Stimulated activated effector memory CD8-positive, alpha-beta T cell treated with anti-CD3 and anti-CD28 coated beads, Interleukin-12 subunit alpha, Interleukin-12 subunit beta, amount 100 ng/mL, for 72 hours (primary cell): ENCODE measurements at places on chromosomes 7 and 10.

DNA sequence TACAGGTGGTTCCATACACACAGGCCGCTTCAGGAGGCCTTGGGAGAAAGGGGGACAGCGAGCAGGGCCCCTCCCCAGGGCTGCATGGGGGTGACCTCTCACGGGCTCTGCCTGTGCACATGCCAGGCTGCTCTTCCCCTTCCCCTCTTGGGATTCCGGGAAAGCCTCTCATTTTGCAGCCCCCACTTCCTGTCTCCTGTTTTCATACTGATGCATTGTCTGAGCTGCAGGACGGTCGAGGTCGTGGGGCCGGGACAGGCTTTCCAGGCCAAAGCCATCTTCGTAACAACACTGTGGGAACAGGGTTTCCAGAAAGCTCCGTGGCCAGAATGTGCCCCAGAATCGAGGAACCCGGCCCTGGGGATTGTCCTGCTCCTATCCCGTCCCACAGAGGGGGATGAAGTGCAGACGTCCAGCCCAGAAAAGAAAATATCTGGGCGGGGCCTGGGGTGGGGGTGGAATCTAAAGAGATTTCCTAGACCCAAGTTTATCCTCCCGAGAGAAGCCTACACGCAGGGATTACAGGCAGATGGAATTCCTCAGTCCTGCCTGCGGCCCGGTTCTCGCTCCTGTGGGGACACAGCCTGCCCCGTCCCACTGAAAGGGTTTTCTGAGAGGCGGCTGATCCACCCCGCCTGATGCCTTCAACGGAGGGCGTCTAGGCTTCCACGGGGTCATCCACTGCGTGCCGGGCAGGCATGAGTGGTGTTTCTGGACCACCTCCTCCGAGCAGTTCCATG is 29.5 kb upstream of the DNAAF5 start:
- DNase-seq = no peak

DNA sequence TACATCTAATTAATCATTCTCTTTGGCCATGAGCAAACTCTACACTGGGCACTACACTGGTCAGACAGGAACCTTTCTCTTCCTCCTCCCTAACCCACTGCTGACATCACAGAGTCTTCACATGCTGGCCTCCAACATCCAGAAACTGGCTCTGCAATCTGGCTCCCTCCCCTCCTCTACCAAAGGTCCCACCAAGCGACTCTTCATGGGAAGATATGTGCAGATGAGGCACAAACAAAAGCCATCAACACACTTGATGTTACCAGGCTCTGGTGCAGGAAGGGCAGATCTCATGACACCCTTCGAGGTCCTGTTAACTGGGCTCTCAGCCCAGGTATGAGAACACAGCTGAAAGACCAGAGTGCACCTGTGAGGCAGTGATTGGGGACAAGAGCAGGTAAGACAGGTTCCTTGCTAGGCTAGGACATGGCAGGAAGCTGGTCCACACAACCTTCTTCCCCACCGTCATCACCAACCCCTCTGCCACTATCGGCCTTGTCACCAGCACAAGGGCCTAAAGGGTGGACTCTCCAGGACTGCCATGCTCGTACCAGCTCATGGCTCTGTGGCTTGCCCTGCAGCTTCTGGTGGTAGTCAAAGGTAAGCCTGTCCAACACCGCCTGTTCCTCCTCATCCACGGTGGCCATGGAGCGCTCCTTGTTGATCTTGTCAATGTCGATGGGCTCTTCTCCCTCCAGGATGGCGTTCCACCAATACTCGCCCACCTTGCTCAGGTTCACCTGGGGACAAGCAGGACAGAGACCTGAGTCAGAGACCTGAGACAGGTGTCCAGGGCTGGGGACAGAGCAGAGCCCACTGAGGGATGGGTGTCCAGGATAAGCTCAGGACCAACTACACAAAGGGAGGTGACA is 66.6 kb upstream of the CAMK2B start:
- no peak for DNase-seq

- DNase-seq = no peak
Observed at GRCh38 chr7:11737723-11738122, 94.3 kb downstream of the THSD7A start.

- no peak for DNase-seq
Observed at GRCh38 chr7:153188630-153189029, 429.1 kb downstream of the ACTR3B start.

DNA sequence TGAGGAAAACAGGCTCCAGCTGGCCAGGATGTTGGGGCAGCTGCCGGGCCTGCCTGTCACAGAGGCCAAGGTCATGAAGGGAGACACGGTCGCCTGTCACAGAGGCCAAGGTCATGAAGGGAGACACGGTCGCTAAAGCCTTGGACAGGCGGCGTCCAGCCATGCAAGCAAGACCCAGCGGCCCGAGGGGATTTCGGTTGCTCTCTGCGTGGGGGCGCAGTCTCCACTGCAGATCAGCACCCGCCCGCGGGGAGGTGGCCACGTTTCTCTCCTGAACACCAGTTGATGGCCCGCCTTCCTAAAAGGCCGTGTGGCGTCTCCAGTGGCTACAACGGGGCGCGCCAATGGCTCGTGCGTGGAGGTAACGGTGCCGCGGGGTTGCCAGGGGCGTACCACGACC is 67.0 kb upstream of the PCGF5 start:
- no peak for DNase-seq

GRCh38 chr10:17075533-17076359 is 53.9 kb downstream of the CUBN start:
- no peak for DNase-seq

GRCh38 chr10:62456611-62457101 is 82.5 kb downstream of the ZNF365 start:
- DNase-seq = no peak

- no peak for DNase-seq
Observed at GRCh38 chr7:47639495-47640110, 57.7 kb upstream of the TNS3 start.

DNA sequence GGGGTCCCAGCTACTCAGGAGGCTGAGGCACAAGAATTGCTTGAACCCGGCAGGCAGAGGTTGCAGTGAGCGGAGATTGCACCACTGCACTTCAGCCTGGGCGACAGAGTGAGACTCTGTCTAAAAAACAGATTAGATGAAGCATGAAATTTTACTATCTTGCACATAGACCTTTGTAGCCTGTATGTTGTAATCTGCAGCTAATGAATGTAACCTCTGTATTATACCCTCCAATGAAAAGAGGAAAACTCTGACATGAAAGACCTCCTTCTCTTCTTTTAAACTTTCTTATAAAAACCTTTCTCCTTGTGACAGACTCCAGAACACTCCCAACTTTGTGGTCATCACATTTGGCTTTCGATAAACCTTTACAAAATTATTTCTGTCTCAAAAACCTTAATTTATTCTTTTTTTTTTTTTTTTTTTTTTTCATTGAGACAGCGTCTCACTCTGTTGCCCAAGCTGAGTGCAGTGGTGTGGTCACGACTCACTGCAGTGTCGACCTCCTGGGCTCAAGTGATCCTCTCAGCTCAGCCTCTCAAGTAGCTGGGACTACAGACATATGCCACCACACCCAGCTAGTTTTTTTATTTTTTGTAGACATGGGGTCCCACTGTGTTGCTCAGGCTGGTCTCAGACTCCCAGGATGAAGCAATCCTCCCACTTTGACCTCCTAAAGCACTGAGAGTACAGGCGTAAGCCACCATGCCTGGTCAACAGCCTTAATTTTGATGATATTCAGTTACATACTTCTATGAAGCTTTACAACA is 97.4 kb downstream of the SVOPL start:
- no peak for DNase-seq
